ENCODE measurements at places on chromosomes 2 and 18.
A peak's percentile ranks its signal among the peaks of the same experiment; 100 is the strongest.

DNA sequence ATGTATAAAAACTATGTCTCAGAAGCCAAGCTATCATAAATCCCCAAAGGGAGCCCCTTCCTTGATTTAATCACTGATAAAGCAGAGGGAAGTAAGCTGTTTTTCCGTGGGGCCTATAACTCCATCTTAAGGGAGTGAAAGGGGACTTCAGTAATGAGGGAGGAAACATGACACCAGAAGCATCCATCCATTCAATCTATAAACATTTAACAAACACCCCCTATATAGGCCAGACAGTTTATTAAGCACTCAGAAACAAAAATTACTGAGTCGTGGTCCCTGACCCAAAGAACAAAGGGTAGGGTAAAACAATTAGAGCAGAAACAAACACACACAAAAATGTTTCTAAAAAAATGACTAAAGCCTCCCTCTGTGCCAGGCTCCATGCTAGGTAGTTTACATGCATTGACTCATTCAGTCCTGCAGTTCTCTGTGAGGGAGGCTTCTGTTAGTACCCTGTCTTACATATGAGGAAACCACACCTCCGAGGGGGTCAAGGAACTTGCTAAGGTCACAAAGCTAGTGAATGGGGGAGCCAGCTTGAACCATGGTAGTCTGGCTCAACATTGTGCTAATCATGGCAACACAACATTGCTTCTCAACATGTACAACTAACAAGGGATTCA, 472.1 kb downstream of the CDH2 start:
- DNase-seq: no peak

DNA sequence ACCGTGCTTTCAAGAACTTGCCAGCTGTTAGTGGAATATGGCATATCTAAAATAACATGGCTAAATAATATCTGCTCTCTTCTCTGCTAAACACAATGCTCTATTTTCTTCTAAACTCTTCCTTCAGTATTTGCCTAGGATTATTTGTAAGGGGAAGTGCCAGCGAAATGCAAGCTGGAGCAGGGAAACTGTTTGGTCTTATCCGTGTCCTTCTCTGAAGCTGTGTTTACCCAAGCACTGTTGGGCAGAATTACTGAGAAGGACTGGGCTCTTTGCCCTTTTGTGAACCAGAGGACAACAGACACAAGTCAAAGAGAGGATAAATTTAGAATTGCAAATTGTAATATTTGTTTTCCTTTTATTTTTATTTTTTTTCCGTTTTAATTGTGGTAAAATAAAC, 23.6 kb downstream of the CPO start:
- DNase-seq: no peak

GRCh38 chr2:160498137-160498536, 4.5 kb upstream of the RBMS1 start:
- no peak for DNase-seq

GRCh38 chr18:46397174-46397573, 259.8 kb downstream of the LOXHD1 start:
- no peak for DNase-seq

- peak; percentile 25 for DNase-seq
Observed at GRCh38 chr18:45386041-45386655, 229.1 kb upstream of the SLC14A2 start.

- no peak for DNase-seq
Observed at GRCh38 chr2:177175917-177176668, 36.5 kb upstream of the HNRNPA3 start.

DNA sequence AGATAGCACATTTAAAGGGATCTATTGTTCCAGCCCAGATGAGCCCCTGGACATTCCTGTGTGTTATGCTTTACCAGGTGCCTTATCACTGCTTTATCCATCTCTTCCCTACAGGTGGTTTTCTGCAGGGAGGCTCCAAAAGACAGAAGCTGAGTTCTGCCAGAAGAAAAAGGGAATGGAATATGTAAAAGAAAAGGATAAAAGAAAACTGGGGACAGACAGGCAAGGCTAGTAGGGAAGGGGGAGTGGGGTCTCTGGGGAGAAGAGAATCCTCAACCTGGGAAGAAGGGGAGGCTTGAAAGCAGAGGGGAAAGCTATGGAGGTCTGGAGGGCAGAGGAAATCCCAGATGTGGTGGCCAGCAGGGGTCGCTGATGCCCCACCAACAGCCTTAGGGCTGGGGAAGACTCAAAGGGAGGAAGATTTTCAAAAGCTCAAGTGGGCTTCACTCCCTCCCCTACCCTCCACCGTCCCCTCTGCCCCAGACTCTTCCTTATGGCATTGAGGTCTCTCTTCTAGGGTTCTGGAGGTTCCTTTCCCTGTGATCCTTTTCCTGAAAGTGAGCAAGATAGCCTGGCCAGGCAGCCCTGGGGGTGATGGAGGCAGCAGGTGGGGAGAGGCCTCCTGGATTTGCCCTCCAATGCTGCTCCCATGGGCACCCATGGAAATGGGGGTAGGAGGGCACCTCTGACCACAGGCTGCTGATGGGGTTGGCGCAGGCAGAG, 178.1 kb upstream of the PKDCC start:
- DNase-seq: peak; percentile 48

- DNase-seq: no peak
Observed at GRCh38 chr2:231780123-231780908, 766 bp downstream of the PDE6D start.

- DNase-seq: no peak
Observed at GRCh38 chr2:240239325-240239724, 98.9 kb upstream of the OTOS start.

GRCh38 chr2:218876562-218877219, 4.0 kb upstream of the WNT10A start:
- peak; percentile 72 for DNase-seq

- DNase-seq: no peak
Observed at GRCh38 chr2:184032983-184033382, 565.3 kb upstream of the ZNF804A start.

- no peak for DNase-seq
Observed at GRCh38 chr2:159444754-159445153, 158.3 kb upstream of the WDSUB1 start.

GRCh38 chr2:235692671-235693171, 198.9 kb downstream of the AGAP1 start:
- no peak for DNase-seq

DNA sequence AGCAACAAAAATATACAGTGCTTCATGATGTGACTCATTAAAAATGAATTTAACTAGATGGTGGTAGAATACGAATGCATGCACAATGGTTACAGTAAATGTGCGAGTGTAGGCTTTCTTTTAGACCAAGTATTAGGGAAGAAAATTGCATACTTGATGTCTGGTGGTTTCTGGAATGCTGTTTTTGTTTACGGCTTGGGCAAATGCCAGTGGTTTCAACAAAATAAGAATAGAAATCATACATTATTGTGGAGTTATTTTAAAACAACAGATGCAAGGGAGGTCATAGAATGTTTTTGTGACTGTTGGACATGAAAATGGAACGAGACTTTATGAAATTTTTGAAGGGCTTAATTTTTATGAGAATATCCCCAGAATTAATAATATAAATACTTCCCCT, 580.9 kb downstream of the PLCL1 start:
- no peak for DNase-seq

DNA sequence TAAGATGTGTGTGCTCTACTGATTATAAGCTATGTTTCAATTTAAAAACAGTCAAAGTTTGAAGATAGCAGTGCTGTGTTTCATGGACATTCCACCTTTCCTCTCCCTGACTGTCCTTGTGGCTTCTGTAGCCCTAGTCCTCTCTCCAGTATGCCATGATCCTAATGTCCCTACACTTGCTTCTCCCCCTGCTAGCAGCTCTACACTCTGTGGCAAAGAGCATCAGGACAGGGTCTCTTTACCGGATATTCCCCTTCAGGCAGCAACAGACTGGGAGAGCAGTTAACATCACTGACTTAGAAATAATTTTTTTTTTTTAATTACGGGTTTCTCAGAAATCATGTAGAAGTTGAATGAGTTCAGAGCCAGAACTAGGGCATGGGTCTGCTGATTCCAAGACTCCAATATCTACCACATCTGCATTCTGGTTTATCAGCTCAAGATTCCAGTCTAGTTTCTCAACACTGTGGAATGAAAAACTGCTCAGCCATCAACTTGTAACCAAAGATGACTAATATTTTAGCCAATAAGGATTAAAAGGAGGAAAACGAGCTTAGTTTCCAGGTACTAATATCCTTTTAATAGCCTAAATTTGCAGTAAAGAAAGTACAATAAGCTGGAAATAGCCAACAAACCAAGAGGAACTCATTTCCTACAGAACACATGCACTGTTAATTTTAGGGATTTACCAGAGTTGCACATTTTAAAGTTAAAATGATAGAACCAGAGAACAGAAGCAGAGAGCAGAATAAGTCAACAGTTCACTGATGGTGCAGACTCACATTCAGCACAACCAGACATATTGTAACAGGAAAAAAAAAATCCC, 45.2 kb downstream of the TMEM131 start:
- DNase-seq: no peak

- DNase-seq: no peak
Observed at GRCh38 chr2:120566331-120567035, 169.2 kb upstream of the GLI2 start.

GRCh38 chr2:237305579-237305978, 108.4 kb downstream of the COL6A3 start:
- DNase-seq: no peak

DNA sequence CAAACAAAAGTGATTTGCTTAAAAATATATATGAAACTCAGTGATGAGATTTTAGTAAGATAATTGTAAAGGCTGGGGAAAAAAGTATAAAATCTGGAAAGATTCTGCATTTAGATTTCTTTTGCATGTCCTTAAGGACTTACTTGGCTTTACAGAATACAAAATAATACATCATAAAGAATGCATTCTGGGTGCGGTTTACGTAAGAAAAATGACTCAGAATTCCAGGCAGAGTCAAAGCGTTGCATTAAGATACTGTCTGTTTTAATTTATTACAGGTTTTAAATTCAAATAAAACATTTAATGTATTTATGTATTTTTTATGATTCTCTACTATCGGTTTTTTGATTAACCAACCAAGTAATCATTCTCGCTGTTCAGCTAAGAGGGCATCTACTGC, 178.0 kb downstream of the SH3BP4 start:
- no peak for DNase-seq

- no peak for DNase-seq
Observed at GRCh38 chr2:28202719-28203118, 189.9 kb upstream of the FOSL2 start.

DNA sequence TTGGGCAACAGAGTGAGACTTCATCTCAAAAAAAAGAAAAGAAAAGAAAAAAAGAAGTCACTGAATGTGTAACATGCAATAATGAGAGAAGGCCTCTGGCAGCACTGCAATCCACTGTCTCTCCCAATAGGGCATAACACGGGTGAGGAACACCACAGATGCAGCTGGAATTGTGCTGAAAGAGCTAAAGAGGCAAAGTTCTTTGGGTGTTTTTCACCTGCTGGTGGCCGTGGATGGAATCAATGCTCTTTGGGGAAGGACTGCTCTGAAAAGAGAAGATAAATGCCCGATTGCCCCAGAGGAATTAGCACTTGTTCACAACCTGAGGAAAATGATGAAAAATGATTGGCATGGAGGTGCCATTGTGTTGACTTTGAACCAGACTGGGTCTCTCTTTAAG, 31.0 kb upstream of the CYBRD1 start:
- DNase-seq: no peak

GRCh38 chr2:201955702-201956141, 77.9 kb upstream of the FZD7 start:
- no peak for DNase-seq

DNA sequence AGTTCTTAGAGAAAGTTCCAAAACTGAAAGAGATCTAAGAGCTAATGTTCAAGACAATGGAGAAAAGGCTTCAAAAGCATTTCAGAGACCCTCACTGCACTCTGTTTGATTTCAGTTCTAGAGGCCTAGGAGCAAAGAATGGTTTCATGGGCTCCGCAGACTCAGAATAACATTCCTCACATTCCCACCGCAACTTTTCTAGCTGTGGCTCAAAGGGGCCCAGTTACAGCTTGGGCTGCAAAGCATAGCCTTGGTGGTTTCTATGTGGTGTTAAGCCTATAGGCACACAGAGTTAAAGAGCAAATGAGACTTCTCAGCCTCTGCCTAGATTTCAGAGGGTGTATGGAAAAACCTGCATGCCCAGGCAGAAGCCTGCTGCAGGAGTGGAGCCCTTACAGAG, 73.0 kb downstream of the FSIP2 start:
- DNase-seq: no peak

GRCh38 chr2:179521944-179522343, 257.3 kb upstream of the SESTD1 start:
- DNase-seq: peak; percentile 8

Measured in NCI-H460 (cell line).